ENCODE measurements at places on chromosomes 12 and 14. TPM values are rescaled to one million over a fixed set of nuclear protein-coding genes. Genes with fewer than 3 reads are reported as not detected.

DNA sequence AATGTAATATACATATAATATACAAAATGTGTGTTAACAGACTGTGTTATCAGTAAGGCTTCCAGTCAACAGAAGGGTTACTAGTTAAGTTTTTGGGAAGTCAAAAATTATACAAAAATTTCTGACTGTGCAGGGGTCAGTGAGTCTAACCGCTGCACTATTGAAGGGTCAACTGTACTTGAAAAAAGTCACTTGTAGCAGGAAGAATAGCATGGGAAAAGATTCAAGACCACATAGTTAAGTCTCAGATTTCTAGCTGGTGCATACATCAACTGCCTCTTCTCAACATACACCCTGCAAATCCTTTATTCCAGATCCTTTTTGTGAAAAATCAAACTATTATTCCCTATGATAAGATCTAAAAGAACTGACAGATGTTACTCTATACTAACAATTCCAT lies 5.9 kb downstream of the EPS8 start:
- no peaks in the 10 kb centered on the region for H3K36me3 ChIP-seq
- no peak overlapping the region for H3K4me3 ChIP-seq
- no peak overlapping the region for H3K27ac ChIP-seq
- no peaks in the 10 kb centered on the region for H3K27me3 ChIP-seq
- no peak for DNase-seq

TAS2R8 gene
- not detected for total RNA-seq

- no peak for DNase-seq
- no peak overlapping the region for H3K27ac ChIP-seq
- no peaks in the 10 kb centered on the region for H3K4me1 ChIP-seq
- no peak overlapping the region for H3K4me3 ChIP-seq
- H3K36me3 ChIP-seq = no peaks in the 10 kb centered on the region
Observed at GRCh38 chr14:35286003-35286600, 6.1 kb upstream of the PSMA6 start.

TMEM106C gene
- 143 TPM for total RNA-seq

DNA sequence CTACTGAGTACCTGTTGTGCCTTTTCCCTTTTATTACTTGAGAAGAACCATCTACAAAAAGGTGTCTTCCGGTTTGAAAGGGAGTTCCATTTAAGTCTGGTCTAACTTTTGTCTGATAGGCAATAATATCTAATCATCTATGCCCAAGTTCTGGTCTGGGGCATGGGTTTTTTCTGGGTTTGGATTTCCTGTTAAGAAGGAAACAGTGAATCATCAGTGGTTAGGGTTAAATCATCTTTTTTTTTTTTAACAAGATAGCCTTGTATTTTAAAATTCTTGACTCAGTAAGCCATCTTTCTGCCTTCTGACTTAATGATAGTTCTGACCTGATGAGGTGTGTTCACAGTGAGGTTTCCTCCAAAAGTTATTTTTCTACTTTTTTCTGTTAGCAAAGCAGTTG lies 29.3 kb upstream of the CPNE8 start:
- H3K36me3 ChIP-seq = no peaks in the 10 kb centered on the region
- H3K4me3 ChIP-seq = no peak overlapping the region
- no peak overlapping the region for H3K27ac ChIP-seq
- H3K4me1 ChIP-seq = no peaks in the 10 kb centered on the region
- no peaks in the 10 kb centered on the region for H3K27me3 ChIP-seq

DNA sequence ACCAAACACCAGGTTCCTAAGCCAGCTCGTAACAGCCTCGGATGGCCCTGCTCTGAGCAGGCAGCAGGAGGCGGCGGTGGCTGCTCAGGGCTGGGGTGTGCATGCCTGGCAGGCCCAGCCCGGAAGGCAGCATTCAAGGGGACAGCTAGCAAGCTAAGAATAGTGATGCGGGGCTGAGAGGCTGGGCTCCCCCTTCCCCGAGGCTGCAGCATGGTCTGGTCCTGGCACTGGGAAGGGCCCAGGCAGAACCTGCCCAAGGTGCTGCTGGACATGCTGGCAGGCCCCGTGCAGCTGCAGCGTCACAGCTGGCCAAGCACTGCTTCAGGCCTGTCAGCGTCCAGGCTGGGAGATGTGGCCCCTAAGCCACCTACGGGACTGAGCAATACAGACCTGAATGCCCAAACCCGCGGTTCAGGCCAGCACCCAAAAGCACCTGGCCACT lies 26.4 kb upstream of the NUDT14 start:
- DNase-seq = no peak
- no peak overlapping the region for H3K27ac ChIP-seq
- peaks cover 4% of the 10 kb centered on the region for H3K36me3 ChIP-seq
- H3K4me1 ChIP-seq = peaks cover 8% of the 10 kb centered on the region

- H3K4me3 ChIP-seq = no peak overlapping the region
- H3K27me3 ChIP-seq = no peaks in the 10 kb centered on the region
- peak; percentile 71 for DNase-seq
- H3K36me3 ChIP-seq = no peaks in the 10 kb centered on the region
Observed at GRCh38 chr12:46555406-46555852, 182.9 kb upstream of the SLC38A2 start.

DNA sequence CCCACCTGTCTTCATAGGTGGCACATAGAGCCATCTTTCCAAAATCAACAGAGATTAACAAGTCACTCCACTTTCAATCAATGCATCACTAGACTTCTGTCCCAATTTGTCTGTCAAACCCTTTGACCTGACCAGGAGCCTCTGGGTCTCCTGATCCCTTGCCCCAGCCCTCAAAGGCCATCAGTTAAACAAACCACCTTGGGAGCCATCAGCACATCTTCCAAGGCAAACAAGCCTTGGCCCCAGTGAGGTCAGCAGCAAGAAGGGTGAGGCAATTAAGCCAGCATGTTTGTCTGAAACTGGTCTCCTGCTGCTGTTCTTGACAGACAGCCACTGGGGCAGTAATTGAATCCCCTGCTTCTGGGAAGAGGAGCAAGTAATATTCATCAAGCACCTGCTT lies 742.8 kb upstream of the TBX3 start:
- peaks cover 5% of the 10 kb centered on the region for H3K4me1 ChIP-seq
- H3K36me3 ChIP-seq = no peaks in the 10 kb centered on the region
- no peaks in the 10 kb centered on the region for H3K27me3 ChIP-seq
- H3K27ac ChIP-seq = no peak overlapping the region
- no peak for DNase-seq
- no peak overlapping the region for H3K4me3 ChIP-seq

- peaks cover 10% of the 10 kb centered on the region for H3K4me1 ChIP-seq
- peaks cover 53% of the 10 kb centered on the region for H3K36me3 ChIP-seq
- no peak overlapping the region for H3K4me3 ChIP-seq
Observed at GRCh38 chr14:50726372-50727107, 58.4 kb upstream of the SAV1 start.

SLC22A17 gene
- total RNA-seq = 1.7 TPM

- no peaks in the 10 kb centered on the region for H3K36me3 ChIP-seq
- H3K27ac ChIP-seq = no peak overlapping the region
- no peaks in the 10 kb centered on the region for H3K4me1 ChIP-seq
- H3K27me3 ChIP-seq = no peaks in the 10 kb centered on the region
- H3K4me3 ChIP-seq = no peak overlapping the region
Observed at GRCh38 chr14:88208858-88209257, 114.2 kb downstream of the KCNK10 start.

SRGAP1 gene
- 3.7 TPM for total RNA-seq

DNA sequence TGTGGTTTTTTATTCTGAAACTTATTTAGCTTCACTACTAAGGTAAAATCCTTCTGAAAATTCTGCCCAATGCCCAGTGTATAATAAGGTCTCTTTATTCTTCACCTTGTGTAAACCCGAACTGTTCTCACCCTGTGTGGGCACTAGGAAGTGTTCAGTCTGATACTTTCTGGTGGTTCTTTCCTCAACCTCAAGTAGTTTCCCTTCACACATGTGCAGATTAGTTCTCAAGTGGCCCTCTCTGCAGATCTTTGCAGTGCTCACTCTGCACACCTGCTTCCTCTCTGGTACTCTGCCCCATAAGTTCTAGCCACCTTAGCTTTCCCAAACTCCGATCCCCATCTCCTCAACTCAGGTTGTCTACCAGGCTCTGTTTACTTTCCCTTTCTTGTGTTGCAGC lies 61.6 kb downstream of the RAD51B start:
- no peaks in the 10 kb centered on the region for H3K4me1 ChIP-seq
- no peak overlapping the region for H3K27ac ChIP-seq
- no peaks in the 10 kb centered on the region for H3K27me3 ChIP-seq
- H3K4me3 ChIP-seq = no peak overlapping the region
- no peak for DNase-seq

KRT75 gene
- total RNA-seq = not detected

MARCHF9 gene
- total RNA-seq = 107 TPM

DNA sequence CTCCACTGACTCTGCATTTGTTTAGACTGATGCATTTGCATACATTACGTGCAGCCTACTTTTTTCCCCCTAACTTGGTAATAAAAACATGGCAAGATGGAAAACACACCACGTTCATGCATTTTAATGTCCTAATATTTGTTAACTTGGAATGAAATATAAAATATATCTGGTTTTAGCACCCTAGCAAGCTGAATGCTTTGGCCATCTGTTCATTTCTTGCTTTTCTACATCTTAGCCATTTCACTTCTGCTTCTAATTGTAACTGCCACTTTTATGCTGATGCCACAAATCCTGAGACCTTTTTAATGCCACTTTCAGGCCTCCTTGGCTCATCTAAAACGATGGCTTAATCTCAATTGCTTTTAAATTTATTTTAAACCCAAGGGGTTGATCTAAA lies 177.7 kb upstream of the RASSF8 start:
- no peak overlapping the region for H3K4me3 ChIP-seq
- no peaks in the 10 kb centered on the region for H3K36me3 ChIP-seq
- no peaks in the 10 kb centered on the region for H3K27me3 ChIP-seq
- no peak overlapping the region for H3K27ac ChIP-seq
- H3K4me1 ChIP-seq = no peaks in the 10 kb centered on the region

DNA sequence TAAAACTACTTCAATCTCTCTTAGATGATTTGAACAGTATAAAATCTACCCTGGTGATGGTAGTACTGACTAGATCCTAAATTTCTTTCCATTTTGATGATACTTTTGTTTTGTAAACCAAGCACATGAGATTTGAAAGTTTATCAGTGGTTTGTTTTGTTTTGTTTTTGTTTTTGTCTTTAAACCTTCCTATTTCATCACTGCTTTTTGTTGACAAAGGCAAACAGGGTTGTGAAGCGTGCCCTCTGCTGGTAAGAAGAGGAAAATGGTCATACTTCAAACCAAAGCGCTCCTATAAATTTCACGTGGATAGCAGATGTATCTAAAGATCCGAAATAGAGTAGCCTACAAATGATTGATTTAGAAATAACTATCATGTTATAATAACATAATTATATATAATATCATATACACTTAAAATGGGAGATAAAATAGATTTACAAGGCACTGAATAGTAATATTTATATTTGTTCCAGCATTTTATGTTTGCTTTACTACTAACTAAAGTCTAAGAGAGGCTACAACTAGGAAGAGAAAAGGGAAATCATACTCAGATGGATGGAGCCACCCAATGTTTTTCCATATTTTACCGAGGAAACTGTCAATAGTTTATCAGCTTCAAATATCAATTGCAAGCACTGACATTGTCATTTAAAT lies 254.0 kb upstream of the USP15 start:
- no peaks in the 10 kb centered on the region for H3K27me3 ChIP-seq
- DNase-seq = no peak
- H3K27ac ChIP-seq = no peak overlapping the region
- no peak overlapping the region for H3K4me3 ChIP-seq
- no peaks in the 10 kb centered on the region for H3K4me1 ChIP-seq

ACOT4 gene
- 2.1 TPM for total RNA-seq

CMA1 gene
- not detected for total RNA-seq

DDHD1 gene
- total RNA-seq = 8.7 TPM

DNA sequence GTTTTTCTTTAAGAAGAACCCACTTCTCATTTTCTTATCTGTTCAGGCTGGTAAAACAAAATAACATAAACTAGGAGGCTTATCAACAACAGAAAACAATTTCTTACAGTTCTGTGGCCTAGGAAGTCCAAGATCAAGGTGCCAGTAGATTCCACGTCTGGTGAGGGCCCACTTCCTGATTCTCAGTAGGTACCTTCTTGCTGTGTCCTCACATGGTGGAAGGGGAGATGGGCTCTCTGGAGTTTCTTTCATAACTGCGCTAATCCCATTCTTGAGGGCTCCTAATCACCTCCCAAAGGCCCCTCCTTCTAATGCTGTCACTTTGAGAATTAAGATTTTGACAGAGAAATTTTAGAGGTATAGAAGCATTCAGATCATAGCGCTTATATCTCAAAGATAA lies 33.4 kb downstream of the TXNRD1 start:
- no peaks in the 10 kb centered on the region for H3K36me3 ChIP-seq
- DNase-seq = no peak
- H3K27ac ChIP-seq = no peak overlapping the region
- H3K4me1 ChIP-seq = no peaks in the 10 kb centered on the region
- no peaks in the 10 kb centered on the region for H3K27me3 ChIP-seq

GRCh38 chr12:10771132-10771733 lies 31.2 kb downstream of the TAS2R7 start:
- H3K36me3 ChIP-seq = no peaks in the 10 kb centered on the region
- no peak overlapping the region for H3K4me3 ChIP-seq
- H3K27ac ChIP-seq = no peak overlapping the region
- H3K27me3 ChIP-seq = peaks cover 36% of the 10 kb centered on the region
- DNase-seq = no peak
- H3K4me1 ChIP-seq = no peaks in the 10 kb centered on the region

P2RX2 gene
- total RNA-seq = not detected

DNA sequence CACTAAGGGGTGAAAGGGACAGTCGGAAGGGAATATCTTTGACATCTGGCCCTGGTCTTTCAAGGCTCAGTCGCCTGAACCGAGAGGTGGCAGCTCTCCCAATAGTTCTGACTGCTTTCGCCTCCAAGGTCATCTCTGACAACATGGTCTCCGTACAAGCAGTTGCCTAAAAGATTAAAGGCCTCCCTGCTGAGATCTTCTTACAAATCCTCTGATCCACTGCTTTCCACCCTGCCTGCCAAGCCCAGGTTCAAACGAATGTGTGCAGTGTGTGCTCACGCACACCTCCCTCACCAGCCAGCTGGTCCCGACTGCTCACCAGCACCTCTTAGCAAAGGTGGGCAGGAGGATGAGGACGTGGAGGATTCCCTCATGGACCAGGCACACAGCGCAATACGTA lies 10.4 kb downstream of the B4GALNT3 start:
- peaks cover 10% of the 10 kb centered on the region for H3K27me3 ChIP-seq
- peaks cover 22% of the 10 kb centered on the region for H3K4me1 ChIP-seq
- no peak for DNase-seq
- H3K36me3 ChIP-seq = no peaks in the 10 kb centered on the region

GRCh38 chr14:54836231-54836630 lies 66.4 kb downstream of the GCH1 start:
- H3K27me3 ChIP-seq = peaks cover 6% of the 10 kb centered on the region
- no peak overlapping the region for H3K4me3 ChIP-seq
- no peaks in the 10 kb centered on the region for H3K4me1 ChIP-seq
- no peaks in the 10 kb centered on the region for H3K36me3 ChIP-seq

DNA sequence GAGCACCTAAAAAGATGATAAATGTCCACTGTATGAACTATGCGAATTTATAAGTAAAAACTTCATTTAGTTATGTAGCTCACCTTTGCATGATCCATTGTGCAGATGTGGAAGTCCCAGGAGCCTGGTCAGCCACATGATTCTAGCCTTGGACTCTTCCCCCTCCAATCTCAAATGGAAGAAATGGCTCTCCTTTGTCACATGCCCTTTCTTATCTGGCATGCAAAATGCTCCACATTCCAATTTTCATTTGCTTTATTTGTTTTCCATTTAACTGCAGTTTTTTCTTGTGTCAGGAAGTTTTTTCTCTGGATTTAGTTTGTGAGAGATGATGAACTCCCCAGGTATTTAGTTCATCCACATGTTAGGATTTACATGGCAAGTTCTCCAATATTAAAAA lies 73.8 kb downstream of the DYRK2 start:
- no peak overlapping the region for H3K27ac ChIP-seq
- no peak overlapping the region for H3K4me3 ChIP-seq
- H3K36me3 ChIP-seq = no peaks in the 10 kb centered on the region
- no peaks in the 10 kb centered on the region for H3K27me3 ChIP-seq
- H3K4me1 ChIP-seq = peaks cover 7% of the 10 kb centered on the region

KCNC2 gene
- not detected for total RNA-seq
